Pons (tissue), 1 donor: ENCODE measurements at places on chromosomes 3 and 15.

DNA sequence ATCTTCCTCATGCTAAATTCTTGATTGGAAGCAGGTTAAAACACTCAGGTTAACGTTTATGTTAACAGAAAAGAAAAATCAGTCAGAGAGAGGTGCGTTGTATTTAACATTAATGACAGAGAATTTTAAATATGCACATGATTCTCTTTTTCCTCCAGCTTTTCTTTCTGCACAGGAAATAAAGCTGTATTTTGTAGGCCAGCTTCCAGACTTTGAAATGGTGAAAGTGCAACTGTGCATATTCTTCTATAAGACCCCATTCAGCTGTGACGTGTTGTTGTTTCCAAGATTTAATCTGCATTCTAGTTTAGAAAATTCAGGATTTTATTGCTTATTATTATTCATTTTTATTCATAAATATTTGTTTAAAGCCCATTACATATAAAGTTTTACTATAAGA is 11.8 kb downstream of the MBNL1 start:
- no peak for DNase-seq

DNA sequence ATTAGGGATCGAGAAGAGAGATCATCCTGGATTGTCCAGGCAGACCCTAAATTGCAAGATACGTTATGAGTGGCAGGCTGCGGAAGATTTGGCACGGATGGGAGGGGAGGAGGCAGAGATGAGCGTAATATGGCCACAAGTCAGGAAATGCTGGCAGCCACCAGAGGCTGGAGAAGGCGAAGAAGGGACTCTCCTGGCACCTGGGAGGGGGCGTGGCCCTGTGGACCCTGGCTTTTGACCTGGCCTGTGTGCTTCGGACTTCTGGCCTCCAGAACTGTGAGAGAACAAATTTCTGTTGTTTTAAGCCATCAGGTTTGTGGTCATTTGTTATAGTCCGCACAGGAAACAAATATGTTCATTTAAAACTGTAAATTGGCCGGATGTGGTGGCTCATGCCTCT is 31.9 kb upstream of the IGF1R start:
- DNase-seq: no peak

DNA sequence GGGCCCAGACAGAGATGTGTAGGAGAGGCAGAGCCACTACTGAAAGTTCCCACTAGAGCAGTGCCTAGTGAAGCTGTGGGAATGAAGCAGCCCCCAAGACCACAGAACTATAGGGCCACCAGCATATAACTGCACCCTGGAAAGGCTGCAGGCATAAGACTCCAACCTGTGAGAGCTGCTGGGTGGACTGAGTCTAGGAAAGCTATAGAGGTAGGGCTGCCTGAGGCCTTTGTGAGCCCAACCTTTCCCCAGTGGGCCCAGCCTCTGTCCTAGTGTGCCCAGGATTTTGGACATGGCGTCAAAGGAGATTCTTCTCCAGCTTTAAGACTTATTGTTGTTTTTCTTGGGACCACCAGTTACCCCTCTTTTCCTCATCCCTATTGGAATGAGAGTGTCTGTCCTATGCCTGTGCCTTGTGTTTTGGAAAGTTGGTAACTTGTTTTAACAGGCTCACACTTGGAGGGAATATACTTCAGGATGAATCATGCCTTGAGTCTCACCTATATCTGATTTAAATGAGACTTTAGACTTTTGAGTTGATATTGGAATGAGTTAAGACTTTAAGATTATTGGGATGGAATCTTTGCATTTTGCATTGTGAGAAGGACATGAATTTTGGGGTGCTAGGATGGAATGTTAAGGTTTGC is 28.1 kb downstream of the SLMAP start:
- no peak for DNase-seq

- no peak for DNase-seq
Observed at GRCh38 chr3:57974796-57975388, 33.3 kb upstream of the FLNB start.

- DNase-seq: peak; percentile 42
Observed at GRCh38 chr3:123584284-123584987, 417 bp downstream of the HACD2 start.

DNA sequence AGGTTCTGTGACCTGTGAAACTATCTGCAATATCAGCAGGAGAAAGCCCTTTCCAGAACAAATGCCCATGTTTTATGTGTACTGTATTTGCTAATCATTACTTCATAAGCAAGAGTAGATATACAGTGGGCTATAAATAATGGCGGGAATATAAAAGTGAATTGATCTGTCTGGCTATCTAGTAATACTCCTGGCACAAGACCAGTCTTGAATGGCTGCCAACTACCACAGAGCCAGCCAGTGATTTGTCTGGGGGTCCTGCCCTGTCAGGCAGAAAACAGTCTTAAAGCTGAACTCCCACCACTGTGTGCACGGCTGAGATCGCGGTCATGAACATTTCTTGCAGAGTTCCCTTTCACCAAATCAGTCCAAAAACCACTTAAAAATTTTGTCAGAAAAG is 176.3 kb downstream of the MEIS2 start:
- no peak for DNase-seq

DNA sequence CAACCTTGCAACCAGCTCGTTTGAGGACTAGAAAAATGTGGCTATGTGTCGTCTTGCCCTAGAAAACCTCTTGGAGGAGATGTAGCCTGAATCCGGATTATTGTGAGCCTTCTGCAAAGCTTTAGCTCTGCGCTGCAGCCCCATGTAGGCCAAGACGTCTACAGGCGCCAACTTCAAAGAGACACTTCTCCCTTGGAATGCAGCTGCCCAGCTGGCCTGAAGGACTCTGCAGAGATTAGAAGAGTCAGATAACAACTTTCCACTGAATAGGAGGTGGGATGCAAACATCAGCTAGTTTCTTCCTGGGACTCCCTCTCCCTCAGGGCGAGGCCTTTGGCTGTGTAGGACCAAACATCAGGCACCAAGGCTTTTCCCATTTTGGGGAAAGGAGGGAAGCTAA is 356.5 kb upstream of the IL12A start:
- no peak for DNase-seq

DNA sequence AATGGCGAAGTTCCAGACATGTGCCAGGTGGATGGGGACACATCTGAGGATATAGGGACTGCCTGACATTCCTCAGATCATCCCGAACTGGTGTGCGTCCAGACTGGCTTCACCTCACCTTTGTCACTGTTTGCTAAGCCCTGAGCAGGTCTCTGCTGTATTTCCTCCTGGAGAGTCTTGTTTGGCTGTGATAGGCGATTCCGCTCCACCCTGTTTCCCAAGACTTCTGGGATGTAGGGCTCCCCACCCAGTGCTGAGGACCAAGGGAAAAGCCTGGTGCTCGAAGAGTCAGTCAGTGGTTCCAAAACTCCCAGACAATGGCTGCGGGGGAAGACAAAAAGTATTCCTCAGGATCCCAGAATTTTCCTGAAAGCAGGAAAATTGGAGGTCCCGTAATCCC is 11.1 kb upstream of the FURIN start:
- no peak for DNase-seq

- DNase-seq: no peak
Observed at GRCh38 chr3:192409201-192409837, 318.0 kb downstream of the FGF12 start.

DNA sequence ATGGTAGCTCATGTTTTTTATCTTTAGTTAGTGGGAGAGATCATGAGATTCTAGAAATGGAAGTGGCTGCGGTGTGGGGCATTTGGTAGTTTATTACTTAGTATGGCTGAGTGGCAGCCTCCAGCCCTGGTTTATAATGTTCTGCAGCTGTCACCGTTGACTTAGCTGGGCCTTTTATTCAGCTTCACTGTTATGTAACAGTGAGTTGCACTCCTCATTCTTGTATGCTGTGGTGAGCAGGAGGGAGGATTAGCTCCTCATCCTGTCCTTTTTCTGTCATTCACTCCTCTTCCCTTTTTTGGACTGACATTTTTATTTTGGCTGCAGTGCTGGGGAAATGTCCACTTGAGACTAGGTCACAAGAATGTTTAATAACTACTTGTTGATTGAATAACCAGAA is 29.5 kb downstream of the RAD54L2 start:
- peak; percentile 70 for DNase-seq

DNA sequence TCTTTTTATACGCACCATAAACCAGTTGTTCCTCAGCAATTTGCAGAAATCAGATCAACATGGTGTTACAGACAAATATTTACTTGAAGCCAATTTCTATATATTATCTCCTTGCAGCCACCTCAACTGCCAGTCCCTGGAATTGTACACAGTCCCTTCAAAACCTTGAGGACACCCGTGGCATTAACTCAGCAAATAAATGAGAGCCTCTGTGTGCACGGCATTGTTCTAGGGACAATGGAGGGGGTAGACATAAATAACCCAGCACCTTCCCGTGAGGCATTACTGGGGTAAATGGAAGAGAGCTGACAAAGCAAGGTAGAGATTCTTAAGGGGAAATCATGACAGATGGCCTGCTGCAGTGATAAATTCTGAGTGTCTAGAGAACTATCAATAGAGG is 12.5 kb downstream of the TM2D3 start:
- DNase-seq: peak; percentile 56

DNA sequence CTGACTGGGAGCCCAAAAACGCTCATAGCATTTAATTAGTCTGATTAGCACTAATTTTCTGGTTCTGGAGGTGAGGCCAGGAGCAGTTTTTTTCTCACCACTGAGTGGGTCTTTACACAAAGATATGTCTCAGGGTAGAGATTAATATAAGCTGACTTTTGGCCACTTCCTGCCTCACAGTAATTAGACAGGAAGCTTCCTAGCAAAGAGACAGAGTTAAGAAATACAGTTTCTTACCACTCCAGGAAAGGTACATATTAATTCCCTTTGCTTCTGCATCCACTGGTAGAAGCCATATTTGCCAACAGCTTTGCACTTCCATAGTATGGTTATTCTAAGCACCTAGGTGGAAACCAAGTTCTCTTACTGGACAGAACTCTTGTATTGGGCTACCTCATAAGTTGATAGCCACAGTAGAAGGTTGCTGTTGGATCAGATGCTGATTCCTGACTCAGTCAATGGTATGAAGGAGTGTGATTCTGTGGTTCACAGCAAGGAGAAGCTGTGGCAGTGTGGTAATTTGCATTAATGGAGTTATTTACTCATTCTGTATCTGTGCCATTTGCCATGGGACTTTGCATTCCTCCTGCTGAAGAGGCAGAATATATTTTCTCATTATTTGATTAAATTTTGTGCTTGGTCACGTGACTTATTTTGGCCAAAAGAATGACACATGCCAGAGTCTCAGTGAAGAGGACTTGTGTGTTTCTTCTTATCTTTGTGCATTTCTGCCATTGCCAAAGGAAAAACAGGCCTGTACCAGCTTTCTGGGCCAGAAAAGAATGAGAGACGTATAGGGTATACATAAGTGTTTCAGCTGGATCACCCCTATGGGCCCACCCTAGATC is 17.5 kb upstream of the ZBTB20 start:
- no peak for DNase-seq

GRCh38 chr3:57078344-57078634 is 17.8 kb downstream of the SPATA12 start:
- peak; percentile 60 for DNase-seq

GRCh38 chr3:68017069-68017468 is 362.7 kb upstream of the SUCLG2 start:
- no peak for DNase-seq

DNA sequence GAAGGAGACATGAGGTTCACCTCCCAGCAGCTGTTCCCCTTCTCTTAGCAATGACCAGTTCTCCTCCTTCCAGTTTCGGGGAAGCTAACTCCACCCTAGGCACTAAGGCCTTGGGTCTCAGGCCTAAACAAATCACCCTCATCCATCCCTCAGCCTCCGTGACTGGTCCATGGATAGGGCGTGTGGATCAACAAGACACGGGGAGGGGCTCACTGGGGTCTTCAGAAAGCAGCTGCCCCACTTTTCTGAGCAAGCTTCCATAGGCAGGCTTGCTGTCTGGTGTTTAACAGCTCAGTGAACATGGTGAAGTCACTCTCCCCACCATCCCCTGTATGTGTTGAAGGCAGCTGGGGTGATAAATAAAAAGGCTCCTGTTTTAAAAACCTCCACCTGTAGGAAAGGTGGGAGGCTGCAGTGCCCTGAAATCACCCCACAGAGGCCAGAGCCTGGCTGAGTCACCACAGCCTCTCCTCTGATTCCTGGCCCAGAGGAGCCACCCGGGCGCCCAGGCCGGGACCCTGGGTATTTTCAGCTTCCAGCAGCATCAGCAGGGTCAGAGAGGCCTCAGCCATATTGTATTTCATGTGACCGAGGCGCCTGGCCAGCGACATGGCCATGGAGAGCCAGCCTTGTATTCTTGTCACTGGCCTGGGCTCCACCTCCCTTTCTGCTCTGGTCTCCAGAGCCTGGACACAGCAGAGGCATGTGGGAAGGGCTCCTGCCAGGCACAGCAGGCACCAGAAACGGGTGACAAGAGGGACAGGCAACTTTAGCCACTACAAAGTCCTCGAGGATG is 60.3 kb upstream of the HERC1 start:
- no peak for DNase-seq

GRCh38 chr3:193665370-193665989 is 72.5 kb downstream of the OPA1 start:
- peak; percentile 15 for DNase-seq

DNA sequence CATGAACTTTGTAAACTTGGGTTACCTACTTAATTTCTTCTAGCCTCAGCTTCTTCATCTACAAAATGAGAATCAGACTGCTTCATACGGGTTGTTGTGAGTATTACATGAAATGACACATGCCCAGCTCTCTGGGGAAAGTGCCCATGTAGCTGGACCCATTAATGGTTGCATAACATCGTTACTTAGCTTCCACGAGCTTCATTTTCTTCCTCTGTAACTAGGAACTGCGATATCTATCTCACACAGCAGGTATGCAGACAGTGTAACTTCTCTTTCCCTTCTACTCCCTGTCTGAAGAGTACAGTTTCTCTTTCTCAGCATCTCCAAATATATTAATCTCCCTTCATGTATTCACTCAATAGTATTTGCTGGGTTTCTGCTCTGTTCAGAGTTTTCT is 37.9 kb upstream of the DLG1 start:
- no peak for DNase-seq

DNA sequence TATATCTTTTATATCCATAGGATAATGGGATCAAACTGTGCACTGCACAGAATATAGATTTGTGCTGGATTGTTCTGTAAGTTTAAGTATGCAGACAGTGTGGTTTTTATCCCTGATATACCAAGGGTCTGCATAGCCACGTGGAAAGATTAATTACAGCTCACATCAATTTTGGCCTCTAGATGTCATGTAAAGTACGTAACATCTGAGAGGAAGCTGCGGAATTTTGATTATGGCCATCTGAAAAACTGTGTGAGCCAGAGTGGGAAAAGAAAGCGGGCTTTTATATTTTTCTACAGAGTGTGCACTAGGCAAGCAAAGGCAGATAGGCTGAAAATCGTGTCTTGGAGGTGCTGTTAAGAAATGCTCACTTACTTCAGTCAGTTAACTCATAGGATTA is 562.7 kb downstream of the GBE1 start:
- peak; percentile 19 for DNase-seq

DNA sequence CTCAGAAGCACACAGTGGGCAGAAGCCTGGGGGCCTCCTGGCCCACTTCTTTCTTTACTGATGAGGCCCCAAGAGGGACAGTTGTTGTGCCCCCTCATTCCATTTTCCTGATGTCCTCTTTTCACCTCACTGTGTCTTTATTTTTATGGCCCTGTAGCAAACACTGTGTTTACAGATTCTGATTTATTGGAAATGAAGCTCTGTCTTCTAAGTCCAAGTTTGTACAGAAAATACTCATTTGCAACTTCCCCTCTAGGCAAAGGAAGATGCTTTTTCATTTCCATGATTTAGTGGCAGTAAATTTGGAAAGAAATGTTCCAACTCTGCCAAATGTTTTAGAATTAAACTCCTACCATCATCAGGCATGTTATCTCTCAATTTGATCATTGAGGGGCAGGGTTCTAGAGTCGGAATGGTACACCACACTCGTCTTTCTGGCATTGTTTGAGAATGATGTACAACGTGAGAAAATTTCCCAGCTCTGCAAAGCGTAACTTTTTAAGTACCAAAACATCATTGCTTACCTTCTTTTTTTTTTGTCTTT is 129.7 kb downstream of the ARNT2 start:
- DNase-seq: no peak
